Activated CD4-positive, CD25-positive, alpha-beta regulatory T cell (primary cell): ENCODE measurements at places on chromosomes 11 and 22.

GRCh38 chr11:67556244-67556643, 27.4 kb upstream of the GSTP1 start:
- no peak for DNase-seq

DNA sequence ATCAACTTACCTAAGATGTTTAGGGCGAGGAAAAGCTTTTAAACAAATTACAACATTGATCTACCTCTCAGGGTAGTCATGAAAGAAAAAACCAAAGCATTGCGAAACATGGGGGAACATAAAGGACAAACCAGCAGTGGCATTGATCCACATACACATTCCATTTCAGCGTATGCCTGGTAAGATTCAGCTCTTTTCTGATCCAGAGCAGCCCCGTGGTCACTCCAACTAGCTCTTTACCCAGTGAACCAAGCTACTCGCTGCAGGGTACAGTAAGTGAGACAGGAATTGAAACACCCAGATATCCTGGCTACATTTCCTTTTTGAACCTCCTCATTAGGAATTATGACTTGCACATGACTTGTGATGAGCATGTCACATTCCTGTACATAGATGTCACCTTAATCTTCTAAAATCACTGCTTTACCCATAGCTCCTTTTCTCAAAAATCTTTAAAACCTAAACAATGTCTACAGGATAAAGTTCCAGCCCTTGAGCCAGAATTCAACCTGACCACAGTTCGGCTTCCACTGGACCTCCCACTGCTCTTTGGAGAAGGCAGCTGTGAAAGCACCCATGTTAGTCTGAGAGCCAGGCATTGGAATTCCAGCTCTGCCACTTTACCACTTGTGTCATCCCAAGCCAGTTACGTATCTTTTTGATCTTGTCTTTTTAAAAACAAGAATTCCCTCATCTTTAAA, 42.9 kb upstream of the AKIP1 start:
- DNase-seq: no peak

- DNase-seq: no peak
Observed at GRCh38 chr11:5596607-5597201, at the start of gene TRIM6. Gene TRIM6 (plus strand): TSS chr11:5596637. CDS start chr11:5596898, 261 bp downstream.

GRCh38 chr11:124842305-124842704, 22.9 kb upstream of the ROBO3 start:
- DNase-seq: no peak

DNA sequence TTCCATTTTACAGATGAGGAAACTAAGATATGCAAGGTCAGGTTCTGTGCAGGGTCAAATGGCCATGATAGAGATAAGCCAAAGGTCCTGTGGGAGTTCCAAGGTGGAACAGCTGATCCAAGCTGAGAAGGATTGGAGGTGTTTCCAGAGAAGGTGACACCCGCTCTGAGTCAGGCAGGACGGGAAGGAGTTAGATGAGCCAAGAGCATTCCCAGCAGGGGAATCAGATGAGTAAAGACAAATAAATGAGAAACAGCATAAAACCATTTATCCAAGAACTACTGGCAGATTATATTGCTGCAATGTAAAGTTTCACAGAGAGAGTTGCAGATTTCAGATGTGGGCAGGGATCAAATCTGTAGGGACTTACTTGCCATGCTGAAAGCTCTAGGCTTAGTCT, 18.9 kb upstream of the HEPHL1 start:
- DNase-seq: no peak

GRCh38 chr11:24531528-24531927, 34.7 kb downstream of the LUZP2 start:
- DNase-seq: no peak

DNA sequence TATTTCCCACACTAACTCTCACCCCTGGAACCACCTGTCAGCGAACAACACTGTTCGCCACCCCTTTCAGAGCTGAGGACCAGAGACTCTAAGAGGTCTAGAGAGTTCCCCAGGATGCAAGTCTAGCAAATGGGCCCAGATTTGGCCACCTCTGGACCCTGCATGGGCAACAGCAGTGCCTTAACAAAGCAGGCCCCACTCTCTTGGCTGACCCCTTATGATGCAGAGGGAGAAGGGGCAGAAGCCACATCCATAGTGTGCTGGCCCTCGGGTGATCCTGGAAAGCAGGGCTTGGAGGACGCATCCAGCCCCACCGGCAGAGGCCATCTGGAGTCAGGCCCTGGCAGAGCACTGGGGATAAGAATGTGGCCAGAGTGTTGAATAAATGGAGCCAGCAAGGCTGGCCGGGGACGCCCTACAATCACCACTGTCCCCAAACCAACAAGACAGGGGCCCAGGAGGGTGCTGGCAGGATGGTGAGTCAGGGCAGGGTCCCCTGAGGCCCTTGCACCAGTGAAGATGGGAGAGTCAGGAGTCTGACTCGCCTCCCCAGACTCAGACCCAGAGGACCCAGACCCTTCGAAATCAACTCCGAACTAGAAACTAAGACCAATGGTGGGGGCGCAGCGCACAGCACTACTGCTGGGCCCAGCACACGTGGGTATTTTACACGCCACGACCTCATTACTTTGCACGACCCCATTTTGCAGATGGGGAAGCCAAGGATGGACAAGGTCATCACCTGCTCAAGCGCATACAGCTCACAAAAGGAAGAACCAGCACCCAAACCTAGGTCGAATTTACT, 6.5 kb downstream of the CSNK1E start:
- no peak for DNase-seq

DNA sequence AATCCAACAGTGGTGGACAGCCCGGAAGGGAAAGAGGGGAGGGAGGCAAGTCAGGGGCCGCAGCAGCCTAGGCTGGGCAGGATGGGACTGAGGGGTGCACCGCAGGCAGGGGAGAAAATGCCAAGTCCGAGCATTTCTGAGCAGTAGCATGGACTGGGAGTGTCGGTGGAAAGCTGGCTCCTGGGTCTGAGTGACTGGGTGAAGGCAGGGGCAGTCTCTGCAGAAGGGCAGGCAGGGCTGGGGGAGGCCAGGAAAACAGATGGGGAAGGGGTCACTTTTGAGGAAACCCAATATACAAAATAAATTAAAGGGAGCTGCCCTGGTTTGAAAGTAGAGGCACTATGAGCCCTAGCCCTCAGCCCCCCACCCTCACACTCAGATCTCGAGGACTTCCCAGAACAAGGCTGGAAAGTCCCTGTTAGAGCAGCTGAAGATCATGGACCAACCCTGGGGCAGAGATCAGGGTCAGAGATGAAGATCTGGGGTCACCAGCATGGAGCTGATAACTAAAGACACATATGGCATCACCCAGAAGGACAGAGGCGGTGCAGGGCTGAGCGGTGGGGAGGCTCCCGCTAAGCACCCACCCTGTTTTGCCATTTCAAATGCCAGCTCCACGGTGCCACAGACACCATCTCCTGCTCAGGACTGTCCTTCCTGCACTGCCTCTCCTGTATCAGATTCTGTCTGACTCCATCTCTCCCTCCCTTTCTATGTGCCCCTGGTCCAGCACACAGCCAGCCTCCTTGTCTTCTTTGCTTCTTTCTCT, 32.4 kb upstream of the ETS1 start:
- DNase-seq: no peak

DNA sequence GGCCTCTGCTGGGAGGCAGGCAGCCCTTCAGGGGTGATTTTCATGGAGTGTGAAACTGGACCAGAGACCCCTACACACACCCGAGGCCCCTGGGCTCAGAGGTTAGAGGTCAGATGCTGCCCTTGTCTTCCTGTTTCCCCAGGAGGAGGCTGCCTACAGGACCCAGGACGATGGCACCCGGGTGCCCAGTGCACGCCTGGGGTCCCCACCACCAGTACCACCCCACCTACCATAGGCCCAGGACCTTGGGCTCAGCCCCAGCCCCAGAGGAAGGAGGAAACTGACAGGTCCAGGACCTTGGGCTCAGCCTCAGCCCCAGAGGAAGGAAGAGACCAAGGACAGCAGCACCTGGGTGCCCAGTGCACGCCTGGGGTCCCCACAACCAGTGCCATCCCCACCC, 79.2 kb downstream of the BRD1 start:
- no peak for DNase-seq

- DNase-seq: no peak
Observed at GRCh38 chr11:34924714-34925113, 8.3 kb downstream of the PDHX start.

DNA sequence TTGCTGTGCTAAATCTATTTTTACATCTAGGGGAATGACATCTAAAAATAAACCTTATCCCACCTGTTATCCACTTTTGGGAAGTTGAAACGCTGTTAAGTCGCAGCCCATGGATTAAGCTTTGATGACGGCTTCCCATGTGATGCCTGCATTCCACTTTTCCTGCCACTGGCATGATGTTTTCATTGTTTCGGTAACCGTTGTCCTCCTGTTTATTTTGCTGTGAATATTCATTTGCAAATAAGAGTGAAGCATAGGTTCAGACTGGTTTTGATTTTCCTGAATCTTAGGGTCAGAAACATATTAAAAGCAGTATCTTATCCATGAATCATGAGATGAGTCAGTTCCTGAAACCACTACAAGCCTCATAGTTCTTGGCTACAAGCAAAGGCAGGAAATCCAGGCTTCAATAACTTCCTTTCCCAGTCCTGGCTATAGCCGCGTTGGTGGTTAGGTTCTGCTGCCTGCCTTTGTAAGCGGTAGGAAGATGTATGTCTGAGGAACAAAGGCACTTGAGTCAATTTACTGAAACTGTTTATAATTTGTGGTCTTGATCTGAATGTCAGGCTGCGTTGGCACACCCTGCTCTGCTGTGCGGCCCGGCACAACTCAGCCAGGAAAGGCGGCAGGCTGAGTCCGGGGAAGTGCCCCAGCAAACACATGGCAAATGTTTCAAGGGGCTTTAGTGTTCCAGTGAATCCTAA, 19.4 kb downstream of the TEAD1 start:
- DNase-seq: no peak

GRCh38 chr11:104339380-104339831, 175.5 kb upstream of the PDGFD start:
- no peak for DNase-seq

DNA sequence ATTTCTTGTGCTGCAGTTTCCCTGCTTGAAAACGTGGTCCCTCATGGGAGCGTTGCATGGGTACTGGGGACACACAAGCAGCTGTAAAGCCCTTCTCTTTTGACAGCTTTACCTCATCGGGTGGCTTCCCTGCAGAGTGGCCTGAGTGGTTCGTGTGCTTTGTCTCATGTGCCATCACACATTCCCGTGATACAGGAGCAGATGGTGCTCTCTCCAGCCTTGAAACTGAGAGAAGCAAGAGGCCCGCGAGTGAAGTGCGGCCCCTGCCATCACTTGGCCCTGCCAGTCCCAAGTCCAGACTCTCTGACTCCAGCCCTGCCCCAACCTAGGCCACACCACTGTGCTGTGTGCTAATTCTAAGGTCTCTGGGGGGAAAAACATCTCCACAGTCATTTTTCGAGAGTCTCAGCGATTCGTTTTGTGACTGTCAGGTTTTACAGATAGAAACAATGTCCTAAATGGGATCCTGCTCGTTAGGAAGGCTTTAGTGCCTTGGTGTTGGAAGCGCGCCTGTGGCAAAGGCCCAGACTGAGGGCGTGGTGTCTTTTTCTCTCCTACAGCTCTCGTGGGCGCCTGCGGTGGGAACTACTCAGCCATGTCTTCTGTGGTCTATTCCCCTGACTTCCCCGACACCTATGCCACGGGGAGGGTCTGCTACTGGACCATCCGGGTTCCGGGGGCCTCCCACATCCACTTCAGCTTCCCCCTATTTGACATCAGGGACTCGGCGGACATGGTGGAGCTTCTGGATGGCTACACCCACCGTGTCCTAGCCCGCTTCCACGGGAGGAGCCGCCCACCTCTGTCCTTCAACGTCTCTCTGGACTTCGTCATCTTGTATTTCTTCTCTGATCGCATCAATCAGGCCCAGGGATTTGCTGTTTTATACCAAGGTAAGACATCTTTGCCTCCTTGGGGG, 64.2 kb downstream of the KREMEN1 start:
- no peak for DNase-seq

- DNase-seq: no peak
Observed at GRCh38 chr11:100908746-100909145, 220.9 kb downstream of the PGR start.

- DNase-seq: no peak
Observed at GRCh38 chr11:17770917-17771316, 36.3 kb downstream of the KCNC1 start.

- DNase-seq: no peak
Observed at GRCh38 chr11:100629671-100630070, 57.4 kb upstream of the ARHGAP42 start.

GRCh38 chr11:78112582-78113275, 26.7 kb downstream of the ALG8 start:
- no peak for DNase-seq

DNA sequence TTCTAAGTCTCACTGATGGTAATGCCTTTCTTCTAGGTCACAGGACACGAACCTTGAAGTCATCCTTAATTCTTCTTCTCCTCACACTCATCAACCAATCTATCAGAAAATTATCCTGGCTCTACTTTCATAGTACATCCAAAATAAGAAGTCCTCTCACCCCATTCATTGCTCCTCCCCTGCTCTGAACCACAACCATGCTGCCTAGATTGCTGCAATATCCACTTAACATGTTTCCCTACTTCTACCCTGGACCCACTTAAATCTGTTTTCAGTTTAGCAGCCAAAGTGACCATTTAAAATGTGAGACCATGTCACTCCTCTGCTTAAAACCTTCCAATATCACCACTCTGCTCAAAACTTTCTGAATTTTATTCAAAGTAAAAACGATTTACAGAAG, 445.9 kb upstream of the FAT3 start:
- no peak for DNase-seq

- no peak for DNase-seq
Observed at GRCh38 chr22:30777587-30777986, 82.9 kb downstream of the OSBP2 start.

DNA sequence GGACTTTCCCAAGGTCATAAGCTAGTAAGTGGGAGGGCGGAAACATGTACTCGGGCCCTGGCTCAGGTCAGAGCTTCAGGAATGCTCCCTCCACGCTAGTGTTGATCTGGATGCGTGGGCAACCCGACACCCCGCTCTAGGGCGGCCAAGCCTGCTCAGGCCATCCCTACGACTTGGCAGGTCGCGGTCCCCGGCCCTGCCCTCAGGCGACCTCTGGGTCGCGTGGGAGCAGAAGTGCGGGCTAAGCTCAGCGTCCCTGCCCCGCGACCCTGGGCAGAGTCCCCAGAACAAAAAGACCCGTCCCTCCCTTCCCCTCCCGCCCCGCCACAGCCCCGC, 781 bp upstream of the TEF start:
- DNase-seq: no peak

- DNase-seq: no peak
Observed at GRCh38 chr22:17952273-17952801, 72.0 kb downstream of the MICAL3 start.
